ENCODE measurements at places on chromosomes 1 and 21.
A peak's percentile ranks its signal among the peaks of the same experiment; 100 is the strongest.

DNA sequence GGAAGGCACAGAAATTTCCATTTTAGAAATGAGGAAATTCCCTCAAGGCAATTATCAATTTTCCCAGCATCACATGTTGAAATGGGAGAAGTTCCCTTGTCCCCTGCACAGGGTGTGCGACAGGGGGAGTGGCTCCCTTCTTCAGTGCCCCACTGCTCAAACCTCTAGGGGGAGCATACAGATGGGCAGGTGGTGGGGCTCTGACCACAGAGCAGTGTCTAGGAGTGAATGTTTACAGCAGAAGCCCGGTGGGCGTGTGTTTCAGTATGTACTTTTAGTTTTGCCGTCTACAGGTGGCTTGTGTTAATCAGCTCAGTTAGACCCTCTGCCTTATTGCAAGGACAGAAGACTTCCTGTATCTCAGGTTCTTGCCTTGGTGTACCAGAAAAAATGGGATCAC lies 493.7 kb upstream of the PLXNA2 start:
- DNase-seq, result no peak

DNA sequence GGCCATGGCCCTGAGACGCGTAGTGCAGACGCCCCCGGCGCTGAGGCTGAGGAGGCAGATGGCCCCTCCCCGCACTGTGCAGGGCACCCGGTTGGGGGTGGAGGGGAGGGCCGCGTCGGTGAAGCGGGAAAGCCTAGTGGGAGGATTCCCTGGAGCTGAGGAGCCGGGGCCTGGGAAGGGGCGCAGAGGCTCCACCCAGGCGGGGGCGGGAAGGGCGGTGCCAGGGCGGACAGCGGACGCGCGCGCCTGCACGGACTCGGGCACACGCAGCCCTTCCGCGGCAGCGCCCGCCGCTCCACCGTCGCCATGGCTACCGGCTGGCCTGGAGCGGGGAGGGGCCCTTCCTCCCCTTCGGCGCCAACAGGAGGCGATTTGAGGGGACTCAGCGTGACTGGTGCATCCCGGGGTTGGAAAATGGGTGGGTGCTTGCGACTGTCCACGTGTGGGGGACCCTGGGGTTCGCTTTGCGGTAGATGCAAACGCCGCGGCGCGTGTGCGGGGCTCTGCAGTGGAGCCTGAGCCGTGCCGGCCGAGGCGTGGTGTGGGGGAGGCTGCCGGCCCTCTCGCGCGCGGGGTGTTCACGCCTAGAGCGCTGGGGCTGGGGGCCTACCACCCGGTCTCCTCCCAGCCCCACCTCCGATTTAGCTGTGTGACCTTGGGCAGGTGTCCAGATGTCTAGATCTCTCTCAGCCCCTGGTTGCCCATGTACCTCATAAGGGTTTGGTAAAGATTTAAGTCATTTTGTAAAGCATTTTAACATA lies 35.1 kb downstream of the PTPRF start:
- peak; percentile 54 for DNase-seq

DNA sequence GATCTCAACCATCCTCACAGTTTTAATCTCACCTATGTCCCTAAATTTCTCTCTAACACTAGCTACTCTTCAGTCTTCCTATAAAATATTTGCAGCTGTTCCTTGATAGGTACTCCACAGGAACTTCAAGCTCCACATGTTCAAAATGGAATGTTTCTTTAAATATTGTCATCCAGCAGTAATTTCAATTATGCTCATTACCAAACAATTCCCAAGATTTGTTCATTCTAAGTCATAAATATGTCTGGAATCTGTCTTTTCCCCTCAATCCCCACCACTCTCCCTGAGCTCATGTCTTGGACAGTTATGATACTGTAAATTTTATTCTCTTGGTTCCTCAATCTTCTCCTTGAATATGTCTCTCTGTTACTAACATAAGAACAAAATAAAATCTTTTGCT lies 214.4 kb downstream of the NRIP1 start:
- no peak for DNase-seq

DNA sequence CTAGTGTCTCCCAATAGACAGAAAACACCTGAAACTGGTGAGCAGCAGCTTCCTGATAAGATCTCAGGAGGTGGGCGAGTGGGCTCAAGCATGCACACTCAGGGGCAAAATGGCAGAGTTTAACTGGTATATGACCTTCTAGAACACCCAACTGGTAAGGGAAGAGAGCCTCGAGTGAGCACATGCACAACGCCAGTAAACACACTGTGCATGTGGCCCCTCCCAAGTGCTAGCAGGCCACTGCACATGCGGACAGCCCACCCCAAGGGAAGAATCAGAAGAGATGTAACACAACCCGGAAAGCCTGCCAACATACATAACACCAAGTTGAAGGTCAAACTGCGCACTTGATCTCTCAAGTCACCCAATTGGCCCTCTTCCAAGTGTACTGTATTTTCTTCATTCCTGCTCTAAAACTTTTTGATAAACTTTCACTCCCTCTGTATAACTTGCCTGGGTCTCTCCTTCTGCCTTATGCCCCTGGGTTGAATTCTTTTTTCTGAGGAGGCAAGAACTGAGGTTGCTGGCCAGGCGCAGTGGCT lies 138.2 kb downstream of the GLUL start:
- no peak for DNase-seq

- DNase-seq, result no peak
These were observed 65.1 kb upstream of the RAB4A start for GRCh38 chr1:229205854-229206253.

DNA sequence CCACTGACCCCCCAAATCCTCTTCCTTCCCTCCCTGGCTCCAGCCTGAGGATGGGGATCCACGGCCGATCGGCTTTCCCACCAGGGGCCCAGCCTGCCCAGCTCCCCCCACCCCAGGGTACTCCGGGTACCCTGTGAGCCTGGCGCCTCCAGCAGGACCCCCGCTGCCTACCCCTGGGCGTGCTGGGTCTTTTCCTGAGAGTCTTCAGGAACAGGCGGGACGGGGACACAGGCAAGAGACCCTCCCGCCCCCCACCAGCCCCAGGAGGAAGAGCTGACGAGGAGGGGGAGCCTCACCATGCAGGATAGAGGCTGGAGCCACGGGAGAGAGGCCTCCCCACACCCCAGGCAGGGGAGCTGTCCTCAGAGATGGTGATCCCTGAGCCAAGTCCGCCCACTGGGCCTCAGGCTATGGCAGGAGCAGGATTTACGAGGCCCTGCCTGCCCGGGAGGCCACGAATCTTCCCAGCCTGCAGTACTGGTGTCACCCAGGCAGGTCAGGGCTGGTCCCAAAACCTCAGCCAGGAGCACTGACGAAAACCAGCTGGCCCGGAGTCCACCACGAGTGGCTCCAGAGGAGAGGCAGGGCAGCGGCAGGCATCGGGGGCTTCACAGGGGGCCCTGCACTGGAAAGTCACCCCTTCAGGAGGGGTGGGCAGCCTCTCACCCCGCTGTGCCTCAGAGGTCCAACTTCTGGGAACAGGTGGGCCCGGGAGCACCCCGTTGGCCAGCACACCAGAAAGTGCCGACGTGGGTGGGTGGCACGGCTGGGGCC lies 58.0 kb downstream of the MEGF6 start:
- peak; percentile 78 for DNase-seq

DNA sequence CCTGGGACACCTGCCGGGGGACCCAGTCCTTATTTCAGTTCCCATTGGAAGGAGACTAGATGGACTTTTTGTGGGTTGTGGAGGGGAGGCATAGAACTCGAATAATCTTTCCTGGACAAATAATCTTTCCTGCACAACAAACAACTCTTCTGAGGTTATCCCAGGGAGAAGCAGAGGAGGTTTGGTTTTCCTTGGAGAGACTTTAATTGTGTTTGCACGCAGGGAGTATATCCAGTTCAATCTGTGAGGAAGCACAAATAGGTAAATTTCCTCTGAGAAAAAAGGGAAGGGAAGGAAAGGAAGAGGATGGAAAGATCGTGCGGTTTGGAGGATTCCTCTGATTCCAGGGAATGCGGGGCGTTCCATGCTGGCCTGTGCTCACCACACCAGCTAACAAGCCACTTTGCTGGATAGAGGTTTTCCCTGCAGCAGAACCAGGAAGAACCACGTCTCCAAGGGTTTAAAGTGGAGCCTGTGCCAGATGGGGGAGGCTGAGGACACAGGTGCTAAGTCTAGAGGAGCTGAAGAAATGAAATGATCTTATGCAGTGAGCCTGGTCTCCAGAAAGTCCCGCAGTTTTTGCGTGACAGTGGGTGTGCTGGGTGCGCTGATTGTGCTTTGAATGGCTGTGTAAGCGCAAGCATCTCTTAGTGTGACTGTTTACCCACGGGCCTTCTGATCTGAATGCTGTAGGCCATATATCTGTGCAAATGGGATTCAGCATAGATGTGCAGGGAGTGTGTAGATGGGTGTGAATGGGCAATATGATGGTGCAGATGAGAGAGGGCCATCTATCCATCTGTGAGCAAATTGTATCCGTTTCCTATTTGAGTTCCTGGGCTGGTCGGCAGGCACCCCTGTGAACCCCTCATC lies 7.6 kb downstream of the PAX7 start:
- DNase-seq, result no peak

GRCh38 chr1:84506729-84507453 lies 510 bp upstream of the GNG5 start:
- DNase-seq, result no peak

- no peak for DNase-seq
These were observed 149.0 kb downstream of the IGSF21 start for GRCh38 chr1:18256282-18257235.

- no peak for DNase-seq
These were observed 27.3 kb upstream of the GLIS1 start for GRCh38 chr1:53766194-53766742.

DNA sequence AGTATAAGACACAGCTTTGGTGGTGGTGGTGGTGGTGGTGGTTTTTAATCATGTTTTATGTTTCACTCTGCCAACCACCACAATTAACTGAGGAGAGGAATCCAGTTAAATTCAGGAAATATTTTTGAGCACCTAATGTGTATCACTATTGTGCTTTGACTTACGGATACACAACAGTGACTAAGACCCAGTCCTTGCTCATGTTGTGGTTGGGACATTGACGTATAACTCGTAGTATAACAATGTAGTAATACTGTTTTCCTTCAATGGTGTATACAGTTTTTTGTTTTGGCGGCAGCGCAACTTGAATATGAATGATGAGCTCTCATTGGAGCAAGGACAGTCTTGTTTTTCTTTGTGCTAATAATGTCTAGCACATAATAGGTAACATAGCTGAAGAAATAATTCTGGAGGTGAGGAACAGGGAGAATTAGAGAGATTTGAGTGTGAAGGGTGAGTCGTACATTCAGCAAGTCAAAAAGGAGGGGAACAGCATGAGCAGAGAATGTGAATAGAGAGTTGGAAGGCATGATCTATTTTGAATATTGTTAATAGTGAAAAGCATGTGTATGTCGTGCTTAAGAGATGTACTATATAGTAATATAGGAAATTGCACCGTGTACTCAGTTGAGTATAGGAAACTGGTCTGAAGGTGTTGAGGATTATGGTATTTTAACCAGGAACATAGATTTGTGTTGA lies 5.5 kb downstream of the CACYBP start:
- no peak for DNase-seq

GRCh38 chr21:34952701-34953100 lies 96.4 kb downstream of the RUNX1 start:
- DNase-seq, result no peak
